ENCODE measurements at places on chromosomes 5 and 9.

GRCh38 chr5:14753947-14754346, 89.4 kb downstream of the OTULIN start:
- DNase-seq, result no peak

GRCh38 chr9:133709015-133709611, 29.0 kb downstream of the SARDH start:
- DNase-seq, result no peak

- no peak for DNase-seq
Measured at GRCh38 chr5:9196403-9197227, 349.3 kb downstream of the SEMA5A start.

DNA sequence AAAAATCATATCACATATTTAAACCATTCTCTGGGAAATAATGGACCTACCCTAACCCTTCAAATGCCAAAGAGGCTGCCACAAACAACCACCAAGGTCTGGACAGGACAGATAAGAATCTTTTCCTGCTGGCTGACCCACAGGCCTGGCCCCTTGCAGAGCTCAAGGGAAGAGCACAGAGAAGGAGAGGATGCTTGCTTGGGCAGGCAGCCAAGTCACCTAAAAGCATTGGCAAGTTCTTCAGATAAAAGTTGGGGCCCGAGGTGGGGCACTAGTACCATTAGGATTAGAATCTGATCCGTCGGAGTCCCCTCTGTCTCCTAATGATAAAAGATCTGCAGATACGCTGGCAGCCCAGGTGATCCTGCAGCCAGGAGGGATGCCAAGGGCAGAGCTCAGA, 176.6 kb downstream of the GABBR2 start:
- no peak for DNase-seq

- no peak for DNase-seq
Measured at GRCh38 chr9:130117376-130117775, 54.8 kb upstream of the NCS1 start.

DNA sequence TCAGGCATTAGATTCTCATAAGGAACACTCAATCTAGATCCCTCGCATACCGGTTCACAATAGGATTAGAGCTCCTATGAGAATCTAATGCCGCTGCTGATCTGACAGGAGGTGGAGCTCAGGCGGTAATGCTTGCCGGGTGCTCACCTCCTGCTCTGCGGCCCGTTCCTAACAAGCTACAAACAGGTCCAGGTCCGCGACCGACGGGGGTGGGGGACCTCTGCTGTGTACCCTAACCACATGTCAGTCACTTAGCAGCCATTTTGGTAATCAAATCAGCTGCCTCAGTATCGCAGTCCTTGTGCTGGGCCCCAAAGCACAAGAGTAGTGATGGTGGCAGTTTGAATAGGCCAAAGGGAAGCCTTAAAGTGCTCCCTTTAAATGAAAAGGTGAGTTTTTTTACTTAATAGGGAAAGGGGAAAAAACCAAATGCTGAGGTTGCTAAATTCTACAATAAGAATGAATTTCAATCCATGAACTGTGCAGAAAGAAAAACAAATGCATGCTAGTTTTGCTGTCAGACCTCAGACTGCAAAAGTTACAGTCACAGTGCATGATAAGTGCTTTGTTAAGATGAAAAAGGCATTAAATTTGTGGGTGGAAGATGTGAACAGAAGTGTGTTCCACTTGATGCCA, 67.0 kb upstream of the TNPO1 start:
- no peak for DNase-seq

DNA sequence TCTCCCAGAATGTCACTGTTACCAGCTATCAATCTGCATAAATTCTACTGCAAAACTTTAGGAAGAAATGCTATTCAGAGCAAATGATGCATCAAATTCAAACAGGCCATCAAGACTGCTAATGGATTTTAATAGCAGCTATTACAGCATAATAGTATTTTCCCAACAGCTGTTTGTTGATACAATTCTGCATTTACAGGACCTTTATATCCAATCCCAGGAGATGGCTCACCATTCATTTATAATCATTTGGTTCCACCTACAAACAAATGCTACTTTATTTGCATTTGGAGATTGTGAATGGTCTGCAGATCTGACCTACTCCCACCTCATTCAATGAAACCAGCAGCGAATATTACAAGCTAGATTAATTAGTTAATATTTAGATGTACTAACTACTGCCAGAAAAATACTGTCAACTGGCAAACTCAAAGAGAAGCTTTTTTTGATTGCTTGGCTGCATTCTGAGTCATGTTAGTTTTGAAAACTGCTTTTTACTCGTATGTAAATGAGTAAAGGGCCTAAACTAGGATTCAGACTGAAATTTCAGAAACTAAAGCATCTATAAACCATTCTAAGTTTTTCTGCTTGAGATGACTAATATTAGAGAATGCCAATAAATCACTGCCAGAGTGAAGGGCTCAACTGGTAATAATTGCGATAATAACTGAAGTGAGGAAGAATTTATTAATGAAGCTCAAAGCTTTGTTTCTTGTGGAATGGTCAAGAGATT, 7.1 kb upstream of the PCA3 start:
- DNase-seq, result no peak

GRCh38 chr9:70590315-70590677, 175.8 kb upstream of the KLF9 start:
- DNase-seq, result no peak

DNA sequence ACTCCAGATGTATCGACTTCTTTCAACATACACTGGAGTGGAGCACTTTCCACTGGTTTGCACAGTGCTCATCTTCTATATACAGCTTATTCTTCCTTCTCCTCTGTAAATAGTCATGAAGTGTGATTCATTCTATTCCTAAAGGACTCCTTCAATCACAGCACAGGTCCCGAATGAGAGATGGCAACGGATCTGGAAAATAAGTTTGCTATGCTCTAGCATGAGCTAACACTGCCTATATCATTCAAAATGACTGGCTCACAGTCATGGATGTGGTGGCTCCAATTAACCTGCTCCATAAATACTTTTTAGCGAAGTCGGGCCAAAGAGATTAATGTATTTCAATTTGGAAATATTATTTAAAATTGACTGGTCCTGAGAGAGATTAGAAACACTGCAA, 272.1 kb upstream of the CDH6 start:
- DNase-seq, result no peak

DNA sequence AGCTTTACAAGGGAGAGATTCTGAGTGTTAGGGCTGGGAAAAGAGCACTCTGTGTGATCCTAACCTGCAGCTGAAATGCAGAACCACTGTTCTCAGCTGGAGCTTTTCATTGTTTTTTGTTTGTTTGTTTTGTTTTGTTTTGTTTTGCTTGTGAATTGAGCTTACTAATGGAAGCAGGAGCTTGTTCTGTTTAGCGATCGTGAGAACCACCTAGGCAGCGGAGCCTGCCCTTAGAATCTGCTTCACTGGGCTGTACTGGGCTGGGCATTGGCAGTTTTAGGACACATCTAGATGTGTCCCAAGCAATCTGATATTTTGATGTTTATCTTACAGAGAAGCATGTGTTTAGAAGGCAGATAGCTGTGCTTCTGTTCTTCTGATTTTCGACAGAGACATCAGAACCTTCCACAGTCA, 14.3 kb downstream of the SYK start:
- no peak for DNase-seq

DNA sequence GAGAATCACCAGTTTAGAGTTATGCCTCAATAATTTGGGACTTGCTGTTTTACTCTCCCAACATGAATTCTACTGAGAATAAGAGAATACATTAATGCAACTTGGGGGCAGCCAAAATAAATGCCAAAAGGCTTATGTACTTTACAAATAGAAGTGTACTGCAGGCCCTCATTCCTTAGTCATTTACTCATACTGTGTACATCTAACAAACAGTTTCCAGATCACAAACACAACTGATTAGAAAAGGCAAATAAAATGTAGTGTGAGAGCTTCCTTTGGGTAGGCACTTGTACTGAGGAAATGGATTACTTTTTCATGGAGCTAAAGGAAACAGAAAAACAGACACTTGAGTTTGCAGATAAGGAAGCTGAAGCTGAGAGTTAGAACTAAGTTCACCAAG, 12.6 kb downstream of the ANKDD1B start:
- DNase-seq, result no peak

DNA sequence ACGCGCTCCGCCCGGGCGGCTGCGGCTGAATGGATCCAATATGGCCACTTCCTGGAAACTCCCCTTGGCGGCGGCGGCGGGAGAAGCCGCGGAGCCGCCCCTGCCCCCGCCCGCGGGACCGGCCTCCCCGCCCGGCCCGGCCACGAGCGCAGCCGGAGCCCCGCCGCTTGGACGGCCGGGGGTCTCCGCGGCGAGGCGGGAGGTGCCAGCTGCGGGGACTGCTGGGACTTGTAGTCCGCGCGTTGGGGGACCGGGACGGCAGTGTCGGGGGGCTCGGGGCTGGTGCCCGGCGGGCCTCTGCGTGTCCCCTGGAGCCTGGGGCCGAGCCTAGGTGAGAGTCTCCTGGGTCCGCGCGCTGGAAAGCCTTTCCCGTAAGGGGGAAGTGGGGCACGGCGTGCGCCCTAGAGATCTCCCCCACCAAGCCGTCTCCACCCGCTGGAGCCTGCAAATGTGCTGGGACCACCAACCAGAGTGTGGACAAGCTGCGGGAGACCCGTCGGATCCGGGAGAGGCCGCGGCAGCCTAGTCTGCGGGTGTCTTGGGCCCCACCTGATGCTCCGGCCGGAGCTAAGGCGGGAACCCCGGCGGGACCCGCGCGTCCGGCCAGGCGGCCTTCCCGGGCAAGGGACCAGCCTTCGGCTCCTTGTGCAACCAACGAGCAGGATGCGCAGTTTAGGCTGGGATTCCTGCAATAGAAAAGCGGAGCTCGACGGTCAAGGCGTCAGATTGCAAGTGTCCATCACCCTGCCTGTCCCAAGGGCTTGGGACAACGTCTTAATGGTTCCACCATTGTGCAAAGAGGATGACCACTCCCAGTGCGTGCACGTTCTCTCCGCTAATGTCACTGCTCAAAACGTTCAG, at the start of gene SEPTIN8:
Gene SEPTIN8, minus strand, starts transcription at position 31 of the 861 bp plus-strand sequence. CDS start 102 bp downstream, outside the sequence.
- DNase-seq, result peak; percentile 11

- DNase-seq, result no peak
Measured at GRCh38 chr5:121108725-121109124, 644.6 kb downstream of the PRR16 start.

DNA sequence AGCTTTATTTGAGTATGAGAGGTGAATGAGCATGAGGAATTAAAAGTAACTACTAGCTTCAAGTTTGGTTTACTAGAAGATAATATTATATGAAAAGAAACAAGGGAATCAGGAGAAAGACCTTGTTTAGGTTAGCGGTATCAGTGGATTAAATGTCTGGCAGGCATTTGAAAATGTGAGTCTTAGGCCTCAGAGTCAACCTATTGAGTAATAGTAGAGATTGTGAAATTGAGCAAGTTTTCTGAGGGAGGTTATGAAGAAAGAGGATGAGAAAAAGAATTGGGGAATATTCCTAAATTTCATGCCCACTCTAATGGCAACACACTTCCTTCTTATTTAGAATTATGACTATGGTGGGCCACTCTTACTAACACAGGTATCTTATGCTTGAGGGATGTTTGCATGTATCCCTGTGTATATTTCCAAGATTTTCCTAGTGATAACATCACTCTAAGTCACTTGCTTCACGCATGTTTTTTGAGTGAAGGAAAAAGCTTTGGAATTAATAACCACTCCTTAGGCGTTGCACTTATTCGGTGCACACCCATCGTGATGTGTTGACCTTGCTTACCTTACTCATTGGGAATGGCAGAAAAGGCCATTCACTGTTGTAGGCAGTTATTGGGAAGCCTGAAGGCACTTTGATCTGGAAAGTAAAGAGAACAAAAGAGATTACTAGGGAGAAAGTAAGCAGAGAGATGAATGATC, 8.2 kb upstream of the ELL2 start:
- no peak for DNase-seq

- no peak for DNase-seq
Measured at GRCh38 chr9:74117731-74118130, 379.4 kb upstream of the RORB start.

DNA sequence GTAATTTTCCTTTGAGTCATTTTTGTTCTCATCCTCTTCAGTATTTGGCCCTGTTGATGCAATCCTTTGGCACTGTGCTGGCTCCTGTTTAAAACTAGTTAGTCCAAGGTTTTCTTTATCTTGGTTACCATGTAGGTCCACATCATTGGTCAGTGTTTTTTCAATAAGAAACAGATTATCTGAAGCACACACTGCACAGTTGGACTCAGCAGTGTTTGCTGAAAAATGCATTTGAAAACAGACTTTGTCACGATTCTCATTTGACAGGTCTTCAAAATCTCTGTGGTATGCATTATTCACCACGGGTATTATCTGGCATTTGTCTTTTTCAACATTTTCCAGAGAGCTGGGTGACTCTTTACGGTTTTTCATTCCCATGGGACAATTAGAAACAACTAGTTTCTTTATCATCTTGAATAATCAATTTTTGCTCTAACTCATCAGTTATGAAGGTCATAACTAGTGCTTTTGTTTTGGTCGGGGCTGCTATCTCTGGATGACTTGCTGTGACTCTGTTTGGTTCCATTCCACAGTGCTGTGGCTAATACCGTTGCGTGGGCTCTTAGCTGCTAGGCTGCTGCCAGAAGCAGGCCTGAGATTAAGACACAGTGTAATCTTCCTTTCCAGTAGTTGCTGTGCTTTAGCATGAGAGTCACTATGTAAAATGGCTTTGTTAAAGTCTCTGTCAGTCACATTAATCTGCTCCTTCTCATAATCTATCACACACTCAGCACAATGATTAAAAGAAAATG, 36.2 kb downstream of the NUDT12 start:
- no peak for DNase-seq

GRCh38 chr5:149610589-149611255, 29.4 kb downstream of the ARHGEF37 start:
- no peak for DNase-seq

DNA sequence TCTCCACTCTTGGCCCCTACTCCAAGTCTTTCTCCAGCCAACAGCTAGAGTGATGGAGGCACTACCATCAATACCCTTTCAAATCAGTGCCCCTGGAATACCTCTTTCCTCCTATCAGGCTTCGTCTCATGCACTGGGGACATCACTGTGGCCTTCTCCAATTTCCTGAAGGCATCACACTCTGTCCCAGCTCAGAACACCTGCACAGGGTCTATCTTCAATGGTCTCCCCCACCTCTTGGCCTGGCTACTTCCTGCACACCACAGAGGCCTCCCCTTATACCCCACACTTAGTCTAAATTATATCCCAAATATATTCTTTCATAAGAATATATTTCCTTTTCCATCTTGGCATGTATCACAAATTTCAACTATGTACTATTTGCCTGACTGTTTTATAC, 34.5 kb downstream of the ECPAS start:
- no peak for DNase-seq

- no peak for DNase-seq
Measured at GRCh38 chr5:39526914-39527477, 102.2 kb upstream of the DAB2 start.

DNA sequence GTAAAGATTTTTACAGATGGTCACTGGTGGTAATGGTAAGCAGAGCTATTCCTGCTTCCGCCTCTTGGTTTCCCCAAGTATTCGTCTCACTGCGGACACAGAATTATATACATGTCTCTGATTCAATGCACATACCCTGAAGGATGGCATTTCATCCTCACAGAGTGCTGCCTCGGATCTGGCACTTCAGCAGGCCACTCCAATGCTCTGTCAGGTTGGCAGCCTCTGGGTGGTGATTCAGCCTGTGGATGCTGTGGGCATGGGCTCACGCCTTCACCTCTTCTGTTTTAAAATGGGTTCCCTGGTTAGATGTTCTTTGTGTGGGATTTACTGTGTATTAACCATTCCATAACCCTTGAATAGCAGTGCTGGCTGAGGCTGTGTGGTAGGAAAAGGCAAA, 182.6 kb upstream of the ZNF608 start:
- DNase-seq, result no peak

GRCh38 chr5:30287890-30288289, 905.6 kb upstream of the CDH6 start:
- DNase-seq, result no peak
